AG09309 (cell line): ENCODE measurements at places on chromosomes 4 and X.

- no peak for DNase-seq
Observed at GRCh38 chrX:19707246-19707871, 180.0 kb downstream of the SH3KBP1 start.

- DNase-seq = no peak
Observed at GRCh38 chr4:52659722-52660261, 691 bp upstream of the USP46 start.

GRCh38 chr4:56804551-56804950 lies 16.9 kb downstream of the SPINK2 start:
- peak; percentile 18 for DNase-seq

GRCh38 chr4:74456056-74456744 lies 11.3 kb downstream of the AREG start:
- DNase-seq = no peak

DNA sequence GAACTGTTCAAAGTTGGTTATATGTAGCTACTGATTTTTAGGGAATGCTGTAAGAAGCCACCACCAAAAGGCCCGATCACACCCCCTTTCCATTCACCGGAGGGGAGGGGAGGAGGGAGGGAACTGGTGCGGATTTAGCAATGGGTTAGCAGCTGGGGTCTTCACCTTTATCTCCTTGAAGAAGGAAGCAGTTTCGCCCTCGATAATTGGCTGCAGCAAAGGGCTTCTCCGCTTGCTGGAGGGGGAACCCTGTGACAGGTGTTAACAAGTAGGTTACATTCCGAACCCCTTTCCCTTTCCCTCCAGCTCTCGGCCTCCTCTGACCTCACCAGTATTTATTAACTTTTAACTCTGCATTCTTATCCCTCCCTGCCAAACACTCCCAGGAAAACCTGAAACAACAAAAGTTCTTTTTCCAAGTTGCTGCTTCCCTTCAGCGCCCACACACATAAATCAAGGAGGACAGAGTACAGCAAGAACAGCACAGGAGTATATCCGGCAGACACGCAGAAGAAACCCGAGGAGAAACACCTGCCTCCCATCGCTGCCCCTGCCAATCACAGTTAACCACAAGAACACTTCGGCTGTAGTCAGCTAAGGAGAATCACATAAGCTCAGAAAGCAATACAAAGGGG lies 39.8 kb upstream of the NAP1L5 start:
- DNase-seq = no peak

DNA sequence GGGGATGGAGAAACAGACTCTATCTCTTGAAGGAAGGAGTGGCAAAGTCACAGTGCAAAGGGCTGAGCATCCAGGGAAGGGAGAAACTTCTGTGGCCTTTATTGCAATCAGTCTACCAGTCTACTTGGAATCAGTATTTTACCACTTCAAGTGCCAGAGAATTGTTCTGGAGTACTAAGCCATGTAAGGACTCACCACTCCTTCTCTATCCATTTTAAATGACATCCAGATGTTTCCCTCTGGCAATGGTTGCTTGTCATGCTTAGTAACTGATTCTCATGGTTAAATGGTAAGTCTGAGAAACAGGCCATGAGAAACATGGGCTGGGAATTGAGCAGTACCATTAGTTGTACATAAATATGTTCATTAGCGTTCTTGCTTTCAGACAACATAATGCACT lies 21.1 kb upstream of the SMIM10 start:
- DNase-seq = no peak

- DNase-seq = no peak
Observed at GRCh38 chr4:118772081-118772766, 63.7 kb downstream of the SEC24D start.

DNA sequence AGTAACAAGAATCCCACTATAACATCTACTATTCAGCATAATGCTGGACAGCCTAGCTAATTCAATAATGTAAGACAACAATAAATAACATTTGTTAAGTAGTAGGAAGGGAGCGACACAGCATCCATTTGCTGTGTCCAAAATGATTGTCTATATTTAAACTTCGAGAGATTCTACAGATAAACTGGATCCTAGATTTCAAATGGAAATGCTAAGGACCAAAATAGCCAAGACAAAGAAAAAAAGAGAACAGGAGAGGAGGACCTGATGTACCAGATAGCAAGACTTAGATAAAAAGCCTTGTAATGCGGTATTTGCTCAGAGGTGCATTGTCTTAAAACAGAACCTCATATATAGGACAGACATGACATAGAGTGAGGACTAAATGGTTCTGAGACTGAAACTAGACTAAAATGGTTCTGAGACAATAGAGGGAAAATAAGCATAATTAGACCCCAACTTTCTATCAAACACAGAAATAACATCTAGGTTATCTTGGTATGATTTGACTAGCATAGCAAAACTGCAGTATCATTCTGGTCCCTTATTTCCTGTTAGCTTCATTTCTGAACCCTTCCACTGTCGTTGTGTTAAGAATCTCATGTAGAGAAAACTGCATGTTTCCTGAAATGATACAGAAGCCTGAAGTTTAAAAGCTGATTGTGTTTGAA lies 3.8 kb downstream of the HPGDS start:
- DNase-seq = no peak

- DNase-seq = no peak
Observed at GRCh38 chr4:28788929-28789490, 1928.4 kb downstream of the STIM2 start.

- DNase-seq = no peak
Observed at GRCh38 chrX:113950081-113950678, 633.7 kb upstream of the HTR2C start.

- DNase-seq = no peak
Observed at GRCh38 chr4:132245319-132245718, 903.8 kb upstream of the PCDH10 start.

DNA sequence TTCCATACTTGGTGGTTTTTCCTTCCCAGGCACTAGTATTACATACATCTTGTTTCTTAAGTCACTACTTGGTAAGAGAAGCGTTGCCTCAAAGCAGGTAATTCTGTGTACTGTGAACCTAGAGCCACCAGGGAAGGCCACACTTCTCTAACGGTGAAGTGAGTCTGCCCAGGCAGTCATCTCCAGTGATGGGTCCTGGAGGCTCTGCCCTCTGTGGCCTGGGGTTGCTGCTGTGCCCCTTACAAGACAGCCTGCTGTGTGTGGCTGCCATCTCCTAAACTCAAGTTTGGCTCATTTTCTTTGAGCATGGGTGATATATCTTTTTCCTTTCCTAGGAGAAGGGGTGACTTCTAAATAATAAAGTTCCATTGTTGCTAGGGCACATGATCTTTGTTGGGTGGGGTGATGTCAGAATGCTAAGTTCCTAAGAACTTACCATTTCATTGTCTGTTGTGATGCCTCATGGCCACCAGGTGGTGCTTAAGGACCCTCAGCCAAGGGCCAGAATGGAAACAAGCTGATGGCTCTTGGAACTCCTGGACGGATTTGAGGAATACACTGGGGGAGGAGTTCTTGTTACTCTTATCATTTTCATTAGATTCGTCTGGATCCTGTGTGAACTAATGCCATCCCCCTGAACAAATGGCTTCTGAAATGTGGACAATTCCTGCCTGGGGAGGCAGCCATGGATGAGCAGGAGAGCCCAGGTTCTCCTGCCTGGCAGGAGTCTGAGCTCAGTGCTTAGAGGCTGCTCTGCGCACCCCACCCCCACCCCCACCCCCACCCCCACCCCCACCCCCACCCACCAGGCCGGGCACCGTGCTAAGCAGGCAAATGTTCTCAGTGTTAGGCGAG lies 41.1 kb upstream of the WDR1 start:
- DNase-seq = no peak

DNA sequence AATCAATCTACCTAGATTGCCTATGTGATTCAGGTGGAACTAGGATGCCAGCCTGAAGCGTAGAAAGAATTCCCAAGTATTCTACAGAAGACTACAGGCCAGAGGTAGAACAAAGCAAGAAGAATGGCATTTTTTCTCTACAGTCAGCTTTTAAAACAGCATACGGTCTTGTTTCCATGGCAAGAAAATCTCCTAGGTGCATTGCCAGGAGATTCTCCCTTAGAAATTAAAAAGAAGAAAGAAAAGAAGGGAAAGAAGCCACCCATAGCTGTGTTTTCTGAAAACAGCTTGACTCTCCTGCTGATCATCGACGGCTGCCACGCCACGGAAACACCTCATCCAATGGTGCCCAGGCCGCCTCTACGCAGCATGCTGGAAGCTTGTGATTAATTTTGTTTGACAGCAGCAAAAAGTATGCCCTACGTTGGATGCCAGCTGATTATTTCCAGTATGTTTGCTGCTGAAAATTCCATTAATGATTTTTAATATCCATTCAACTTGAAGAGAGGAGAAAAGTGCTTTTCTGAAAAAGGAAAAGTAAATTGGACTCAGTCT lies 24.1 kb downstream of the ANK2 start:
- DNase-seq = no peak

DNA sequence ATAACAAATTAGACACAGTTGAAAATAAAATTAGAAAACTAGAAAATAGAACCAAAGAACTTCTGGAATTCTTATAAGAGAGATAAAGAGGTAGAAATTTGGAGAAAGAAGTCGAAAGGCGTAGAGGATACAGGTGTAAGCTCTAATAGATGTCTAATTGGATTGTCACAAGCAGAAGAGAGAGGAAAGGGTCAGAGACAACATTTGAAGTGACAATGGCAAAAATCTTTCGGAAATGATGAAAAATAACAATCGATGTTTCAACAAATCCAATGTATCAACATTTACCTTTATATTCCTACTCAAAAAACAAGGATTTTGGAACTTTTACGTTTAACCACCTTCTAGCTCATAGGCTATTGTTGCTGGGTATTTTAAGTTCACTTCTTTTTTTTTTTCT lies 3.8 kb downstream of the CXCL8 start:
- DNase-seq = no peak

- no peak for DNase-seq
Observed at GRCh38 chrX:120304256-120304655, 7.0 kb downstream of the TMEM255A start.

GRCh38 chrX:138765051-138765450 lies 53.5 kb upstream of the FGF13 start:
- no peak for DNase-seq

GRCh38 chr4:165345666-165346417 lies 18.4 kb downstream of the MSMO1 start:
- DNase-seq = no peak

DNA sequence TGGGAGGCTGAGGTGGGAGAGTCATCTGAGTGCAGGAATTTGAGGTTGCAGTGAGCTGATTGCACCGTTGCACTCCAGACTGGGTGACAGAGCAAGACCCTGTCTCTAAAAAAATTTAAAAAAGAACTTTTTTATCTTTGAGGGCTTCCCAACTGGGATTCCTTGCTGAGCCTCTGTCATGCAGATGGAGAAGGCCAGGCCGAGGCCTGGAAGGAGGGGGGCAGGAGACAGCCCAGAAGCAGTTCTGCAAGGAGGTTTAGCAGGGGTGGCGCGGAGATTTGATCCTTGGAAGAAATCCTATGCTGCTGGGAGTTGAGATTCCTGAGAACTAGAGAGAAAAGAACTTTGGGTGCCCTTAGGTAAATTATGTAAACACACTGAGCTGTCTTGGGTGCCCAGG lies 2.5 kb upstream of the ARSD start:
- DNase-seq = no peak

DNA sequence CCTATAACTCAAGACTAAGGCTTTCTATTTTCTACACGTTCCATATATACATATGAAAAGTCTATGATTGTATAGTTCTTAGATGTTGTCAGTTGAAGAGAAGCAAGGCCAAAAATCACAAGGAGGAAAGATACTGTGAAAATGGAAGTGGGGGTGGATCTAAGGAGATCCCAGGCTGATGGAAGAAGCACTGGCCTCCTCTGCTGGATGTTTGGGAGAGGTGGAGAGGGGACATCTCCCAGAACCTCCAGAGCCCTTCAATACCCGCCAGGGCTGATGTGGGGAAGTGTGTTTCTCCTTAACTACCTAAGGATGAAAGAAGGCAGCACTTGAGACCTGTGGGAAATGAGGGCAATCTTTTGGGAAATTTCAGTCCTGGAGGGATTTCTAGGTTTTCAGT lies 67.4 kb downstream of the RASGEF1B start:
- DNase-seq = no peak

DNA sequence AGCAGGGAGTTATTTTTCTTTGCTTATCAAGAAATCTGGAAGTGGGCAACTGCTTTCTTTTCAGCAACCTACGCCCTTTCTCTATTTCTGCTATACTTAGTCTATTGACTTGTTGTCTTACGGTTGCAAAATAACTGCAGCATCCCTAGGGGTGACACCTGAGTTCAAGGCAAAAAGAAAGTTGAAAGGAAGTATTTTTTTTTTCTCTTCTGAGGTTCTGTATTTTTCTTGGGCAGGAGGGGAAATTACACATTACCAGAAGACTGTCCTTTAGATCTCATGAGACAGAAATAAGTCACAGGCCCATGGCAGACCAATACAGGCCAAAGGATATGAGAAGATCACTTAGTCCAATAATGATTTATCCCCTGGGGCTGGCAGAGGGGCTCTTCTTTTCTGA lies 204.7 kb upstream of the CASK start:
- DNase-seq = no peak

- no peak for DNase-seq
Observed at GRCh38 chr4:14529653-14530052, 472.6 kb upstream of the CPEB2 start.

DNA sequence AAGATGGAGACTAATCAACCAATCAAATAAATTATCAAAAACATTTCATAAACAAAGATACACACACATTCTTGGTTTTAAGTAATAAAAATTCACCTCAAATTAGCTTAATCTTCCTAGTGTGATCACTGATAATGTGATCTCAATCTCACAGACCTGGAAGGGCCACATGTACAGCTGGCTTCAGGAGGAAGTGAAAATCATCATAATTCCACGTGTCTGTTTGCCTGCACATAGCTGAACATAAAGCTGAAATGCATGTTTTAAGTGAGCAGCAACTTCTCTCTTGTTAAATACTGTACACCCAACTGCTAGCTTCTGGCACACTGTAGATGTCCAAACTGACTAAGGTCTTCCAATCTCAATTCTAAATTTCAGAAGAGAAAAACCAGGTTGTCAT lies 53.8 kb downstream of the ARHGAP6 start:
- DNase-seq = no peak

GRCh38 chr4:98793658-98794057 lies 135.2 kb upstream of the TSPAN5 start:
- no peak for DNase-seq

- DNase-seq = no peak
Observed at GRCh38 chr4:64784125-64784524, 374.9 kb upstream of the TECRL start.

DNA sequence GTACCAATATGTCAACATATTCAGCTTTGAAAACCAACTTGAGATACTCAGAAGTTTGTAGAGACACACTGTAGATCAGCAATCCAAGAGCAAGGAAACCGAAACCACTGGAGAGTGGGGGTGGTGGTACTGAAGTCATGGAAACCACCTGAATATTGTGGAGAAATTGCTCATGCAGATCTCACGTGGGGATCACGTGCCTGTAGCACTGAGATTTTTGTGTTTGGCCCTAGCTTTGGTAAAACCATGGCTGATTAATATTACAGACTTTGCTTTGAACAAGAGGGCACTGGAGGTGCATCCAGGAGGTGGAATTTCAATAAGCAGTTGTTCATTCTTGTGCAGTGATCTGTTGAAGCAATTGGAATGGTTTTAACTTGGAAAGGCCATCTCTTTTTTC lies 47.2 kb downstream of the GBA3 start:
- DNase-seq = no peak

GRCh38 chr4:40576651-40577480 lies 52.8 kb downstream of the RBM47 start:
- DNase-seq = peak; percentile 50
